Lower lobe of right lung (tissue), 2 donors: ENCODE measurements at places on chromosomes 13 and 19. TPM values are rescaled to one million over a fixed set of nuclear protein-coding genes. Genes with fewer than 3 reads are reported as not detected.

GRCh38 chr13:27044837-27045570 lies 126.6 kb downstream of the USP12 start:
- no peaks in the 10 kb centered on the region for H3K4me1 ChIP-seq
- no peak overlapping the region for H3K4me3 ChIP-seq
- H3K36me3 ChIP-seq: no peaks in the 10 kb centered on the region
- H3K27me3 ChIP-seq: no peaks in the 10 kb centered on the region
- no peak overlapping the region for H3K27ac ChIP-seq
- DNase-seq: no peak

- H3K27ac ChIP-seq: no peak overlapping the region
- no peak for DNase-seq
- no peaks in the 10 kb centered on the region for H3K36me3 ChIP-seq
These were observed 8.6 kb upstream of the CDC16 start for GRCh38 chr13:114226088-114226487.

DNA sequence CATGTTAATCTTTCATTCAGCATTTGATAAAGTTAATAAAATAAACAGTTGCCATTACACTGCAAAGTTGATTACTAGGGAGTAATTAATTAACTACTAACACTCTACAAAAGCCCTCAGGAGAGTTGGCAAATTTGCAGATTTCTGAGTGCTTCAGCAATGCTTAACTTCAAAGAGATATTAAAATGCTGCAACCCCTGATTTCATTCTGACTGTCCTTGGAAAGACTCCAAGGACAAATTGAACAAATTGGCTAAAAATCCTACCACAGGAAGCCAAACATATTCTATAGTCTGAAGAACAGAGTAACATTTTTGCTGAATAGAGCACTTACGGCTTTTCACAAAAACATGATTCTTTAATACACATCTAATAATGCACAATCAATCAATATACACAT lies 1543.0 kb downstream of the SLITRK5 start:
- no peaks in the 10 kb centered on the region for H3K27me3 ChIP-seq
- DNase-seq: no peak
- no peaks in the 10 kb centered on the region for H3K36me3 ChIP-seq
- no peaks in the 10 kb centered on the region for H3K4me1 ChIP-seq

DNA sequence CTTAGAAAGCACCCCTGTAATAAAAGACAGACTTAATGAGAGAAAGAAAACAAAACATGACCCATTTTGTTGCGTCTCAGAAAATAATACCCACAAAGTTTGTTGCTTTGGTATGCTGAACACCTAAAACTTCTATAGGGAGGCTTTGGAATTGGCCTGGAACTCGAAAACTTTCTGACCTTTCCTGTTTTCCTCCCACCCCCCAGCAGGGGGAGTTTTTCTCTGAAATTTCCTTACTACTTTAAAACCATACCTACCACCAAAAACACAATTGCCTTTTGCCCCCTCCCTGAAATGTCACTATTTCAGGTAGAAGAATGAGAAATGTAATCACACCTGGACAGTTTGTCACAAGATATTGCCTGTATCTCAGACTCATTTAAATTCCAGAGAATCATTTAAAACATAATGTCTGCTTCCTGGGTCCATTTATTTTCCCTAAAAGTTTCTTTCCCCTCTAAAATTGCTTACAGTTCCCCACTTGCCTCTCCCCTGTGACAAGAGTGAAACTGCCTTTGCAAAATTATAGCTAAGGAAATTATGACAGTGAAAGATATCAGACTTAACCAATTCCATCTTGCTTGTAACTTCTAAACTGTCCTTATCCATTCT lies 2700.2 kb downstream of the PCDH9 start:
- no peaks in the 10 kb centered on the region for H3K36me3 ChIP-seq
- H3K27me3 ChIP-seq: no peaks in the 10 kb centered on the region
- no peak for DNase-seq
- no peak overlapping the region for H3K27ac ChIP-seq

DNA sequence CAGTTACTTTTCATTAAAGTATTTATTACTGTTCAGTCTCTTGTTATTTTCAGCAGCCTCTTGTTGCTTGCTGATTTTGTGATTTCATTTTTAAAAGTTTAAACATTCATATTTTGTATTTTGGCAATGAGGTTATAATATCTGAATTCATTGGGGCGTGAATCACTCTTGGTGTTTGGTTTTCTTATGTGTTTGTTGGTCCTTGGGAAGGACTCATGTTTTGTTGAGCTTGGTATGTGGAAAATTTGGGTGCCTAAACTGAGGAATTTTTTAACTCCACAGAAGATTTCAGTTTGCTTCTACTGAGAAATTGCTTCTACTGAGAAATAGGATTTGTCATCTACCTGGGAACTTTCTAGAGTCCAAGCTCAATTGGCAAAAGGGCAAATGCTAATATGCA lies 38.2 kb downstream of the PDS5B start:
- H3K4me1 ChIP-seq: peaks cover 7% of the 10 kb centered on the region
- H3K27me3 ChIP-seq: no peaks in the 10 kb centered on the region
- no peaks in the 10 kb centered on the region for H3K36me3 ChIP-seq
- no peak overlapping the region for H3K27ac ChIP-seq

DNA sequence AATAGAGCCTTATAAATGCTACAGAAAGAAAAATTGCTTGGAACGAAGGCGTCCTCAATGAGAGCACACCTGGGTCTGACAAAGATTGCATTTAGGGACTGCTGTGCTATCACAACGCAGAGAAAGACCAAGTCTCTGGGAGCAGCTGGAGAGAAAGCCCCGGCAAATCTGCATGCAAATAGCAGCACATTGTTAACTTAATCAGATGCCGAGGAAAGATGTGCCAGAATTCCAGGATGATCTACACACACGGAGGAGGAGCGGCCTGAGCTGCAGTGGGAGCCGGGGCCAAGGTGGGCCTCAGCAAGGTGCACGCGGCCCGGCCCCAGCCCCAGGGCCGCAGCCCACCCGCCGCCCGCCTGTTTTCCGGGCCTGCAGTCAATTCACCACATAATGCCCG lies 1.4 kb downstream of the ZNF536 start:
- H3K4me1 ChIP-seq: no peaks in the 10 kb centered on the region
- H3K27me3 ChIP-seq: peaks cover 48% of the 10 kb centered on the region
- H3K4me3 ChIP-seq: no peak overlapping the region
- no peak overlapping the region for H3K27ac ChIP-seq

GRCh38 chr13:45332831-45333219 lies 8.2 kb downstream of the TPT1 start:
- H3K36me3 ChIP-seq: peaks cover 46% of the 10 kb centered on the region
- no peaks in the 10 kb centered on the region for H3K27me3 ChIP-seq
- H3K27ac ChIP-seq: no peak overlapping the region

GRCh38 chr13:45529758-45530157 lies 65.0 kb downstream of the COG3 start:
- no peak for DNase-seq
- no peak overlapping the region for H3K27ac ChIP-seq
- H3K4me1 ChIP-seq: peaks cover 10% of the 10 kb centered on the region

- H3K27me3 ChIP-seq: no peaks in the 10 kb centered on the region
- H3K36me3 ChIP-seq: no peaks in the 10 kb centered on the region
- H3K4me3 ChIP-seq: no peak overlapping the region
These were observed 186.3 kb downstream of the TUBA3C start for GRCh38 chr13:18995259-18995873.

- H3K27me3 ChIP-seq: peaks cover 3% of the 10 kb centered on the region
- H3K4me3 ChIP-seq: no peak overlapping the region
- DNase-seq: no peak
- no peak overlapping the region for H3K27ac ChIP-seq
- H3K4me1 ChIP-seq: no peaks in the 10 kb centered on the region
- H3K36me3 ChIP-seq: no peaks in the 10 kb centered on the region
These were observed 38.8 kb downstream of the NLRP12 start for GRCh38 chr19:53785196-53785889.

The LILRA1 gene
- total RNA-seq: 7.6 TPM

The OSCAR gene
- total RNA-seq: 77.8 TPM

The GARIN5A gene
- 2.2 TPM for total RNA-seq
